ENCODE measurements at places on chromosomes 4 and X. TPM values are rescaled to one million over a fixed set of nuclear protein-coding genes. Genes with fewer than 3 reads are reported as not detected.

DNA sequence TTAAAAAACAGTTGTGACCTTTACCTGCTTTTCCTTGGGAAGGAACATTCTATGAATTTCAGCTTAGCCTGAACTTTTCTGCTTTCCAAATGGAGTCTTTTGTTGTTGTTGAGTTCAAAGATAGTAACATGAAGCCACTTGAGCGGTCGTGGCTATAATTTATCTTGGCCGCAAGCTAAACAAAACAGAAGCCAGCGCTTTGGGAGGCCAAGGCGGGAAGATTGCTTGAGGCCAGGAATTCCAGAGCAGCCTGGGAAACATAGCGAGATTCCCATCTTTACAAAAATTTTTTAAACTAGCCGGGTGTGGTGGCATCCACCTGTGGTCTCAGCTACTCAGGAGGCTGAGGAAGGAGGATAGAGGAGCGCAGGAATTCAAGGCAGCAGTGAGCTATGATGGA, 29.9 kb downstream of the TKTL1 start:
- DNase-seq: peak; percentile 50

- no peak for DNase-seq
These were observed 460 bp upstream of the GEMIN8 start for GRCh38 chrX:14030174-14030530.

DNA sequence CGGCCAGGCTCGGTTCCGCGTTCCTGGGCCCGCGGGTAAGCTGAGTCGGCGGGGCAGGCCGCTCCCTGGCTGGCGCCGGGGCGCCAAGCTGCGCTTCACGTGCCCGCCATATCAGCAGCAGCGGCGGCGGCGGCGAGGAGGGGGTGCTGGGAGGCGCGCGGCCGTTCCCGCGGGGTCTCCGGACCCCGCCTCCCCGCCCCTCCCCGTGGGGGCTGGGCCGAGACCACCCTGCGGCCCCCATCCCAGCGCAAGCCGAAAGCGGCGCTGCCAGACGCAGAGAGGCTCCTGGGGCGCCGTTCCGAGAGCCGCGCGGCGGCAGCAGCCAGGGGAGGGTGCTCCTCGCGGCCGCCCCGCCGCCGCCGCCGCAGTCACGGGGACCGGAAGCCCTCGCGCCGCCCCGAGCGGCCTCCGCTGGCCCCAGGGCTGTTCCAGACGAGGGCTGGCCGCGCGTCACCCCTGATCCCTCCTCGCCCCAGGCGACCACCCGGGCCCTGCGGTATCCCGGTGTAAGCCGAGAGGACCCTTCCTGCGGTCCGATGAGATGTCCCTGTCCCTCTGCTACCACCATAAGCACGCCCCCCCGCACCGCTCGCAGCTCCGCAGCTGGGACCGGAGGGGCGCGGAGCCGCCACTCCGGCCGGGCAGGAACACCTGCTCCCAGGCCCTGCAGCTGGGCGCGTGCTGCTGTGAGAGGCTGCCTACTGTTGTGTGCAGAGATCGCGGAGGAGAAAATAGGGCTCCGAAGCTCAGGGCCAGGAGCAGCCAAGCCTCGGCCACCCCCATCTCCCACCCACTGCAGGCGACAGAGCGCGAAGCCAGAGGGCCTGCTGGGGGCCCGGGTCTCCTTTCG, 7.5 kb upstream of the BCOR start:
- DNase-seq: no peak

GRCh38 chr4:180909279-180909678, 1333.9 kb upstream of the TENM3 start:
- peak; percentile 31 for DNase-seq

MRFAP1L1 gene
- total RNA-seq: 104 TPM

ADH1B gene
- total RNA-seq: not detected

Measured in H4 (cell line).